Lung (tissue), 17 donors: ENCODE measurements at places on chromosomes 2 and 18. TPM values are rescaled to one million over a fixed set of nuclear protein-coding genes. Genes with fewer than 3 reads are reported as not detected.

MAP3K19 gene
- polyA plus RNA-seq: 1.9 TPM

IL36RN gene
- not detected for polyA plus RNA-seq

CXCR2 gene
- 31.5 TPM for polyA plus RNA-seq

GTF2A1L gene
- polyA plus RNA-seq: 0.51 TPM

C2orf78 gene
- polyA plus RNA-seq: not detected

LRPPRC gene
- polyA plus RNA-seq: 29.5 TPM

CAPN14 gene
- polyA plus RNA-seq: 0.06 TPM

C2orf72 gene
- 0.46 TPM for polyA plus RNA-seq

GPAT2 gene
- 5.2 TPM for polyA plus RNA-seq

FLACC1 gene
- 1.9 TPM for polyA plus RNA-seq

ADD2 gene
- 0.35 TPM for polyA plus RNA-seq

SDC1 gene
- polyA plus RNA-seq: 113 TPM

SLC9A2 gene
- polyA plus RNA-seq: 0.09 TPM

SERPINB4 gene
- 17.4 TPM for polyA plus RNA-seq

MYO5B gene
- polyA plus RNA-seq: 9.7 TPM

TCF7L1 gene
- polyA plus RNA-seq: 12.9 TPM

GREB1 gene
- polyA plus RNA-seq: 0.67 TPM

CDH2 gene
- 0.14 TPM for polyA plus RNA-seq

GPR75 gene
- 0.71 TPM for polyA plus RNA-seq

MC4R gene
- polyA plus RNA-seq: 0.02 TPM

KCNS3 gene
- polyA plus RNA-seq: 15.4 TPM

TMEM169 gene
- 0.14 TPM for polyA plus RNA-seq

ANKRD30BL gene
- polyA plus RNA-seq: not detected

ZNF521 gene
- 4.9 TPM for polyA plus RNA-seq

ABCG8 gene
- polyA plus RNA-seq: not detected

AOX1 gene
- 8.0 TPM for polyA plus RNA-seq

SAG gene
- polyA plus RNA-seq: 0.22 TPM

SLC25A52 gene
- polyA plus RNA-seq: 0.02 TPM

CRYBA2 gene
- polyA plus RNA-seq: not detected

CFAP221 gene
- 8.6 TPM for polyA plus RNA-seq

HES6 gene
- 9.8 TPM for polyA plus RNA-seq

CCDC148 gene
- 0.61 TPM for polyA plus RNA-seq

COL4A3 gene
- 19.4 TPM for polyA plus RNA-seq

LHCGR gene
- 0.06 TPM for polyA plus RNA-seq

NEB gene
- 1.2 TPM for polyA plus RNA-seq

ARHGAP25 gene
- 19.0 TPM for polyA plus RNA-seq

CMPK2 gene
- 11.8 TPM for polyA plus RNA-seq

ST6GAL2 gene
- polyA plus RNA-seq: 0.16 TPM

CCDC68 gene
- polyA plus RNA-seq: 9.6 TPM

LRP1B gene
- polyA plus RNA-seq: 0.04 TPM

MAP2 gene
- 6.5 TPM for polyA plus RNA-seq

PRKAG3 gene
- not detected for polyA plus RNA-seq

IL36G gene
- polyA plus RNA-seq: 0.12 TPM

FBXO36 gene
- 2.2 TPM for polyA plus RNA-seq

CTAGE1 gene
- polyA plus RNA-seq: not detected

REG1B gene
- 0.56 TPM for polyA plus RNA-seq

CCDC141 gene
- polyA plus RNA-seq: 2.1 TPM

ZSWIM2 gene
- not detected for polyA plus RNA-seq

DTNA gene
- 5.0 TPM for polyA plus RNA-seq

SLC40A1 gene
- polyA plus RNA-seq: 57.4 TPM
